ENCODE measurements at places on chromosomes 11 and 22. TPM values are rescaled to one million over a fixed set of nuclear protein-coding genes. Genes with fewer than 3 reads are reported as not detected.
A peak's percentile ranks its signal among the peaks of the same experiment; 100 is the strongest.

The RFPL2 gene
- 0.40 TPM for polyA plus RNA-seq

The SPON1 gene
- polyA plus RNA-seq: 2.9 TPM

The KRTAP5-1 gene
- polyA plus RNA-seq: not detected

The ZNF214 gene
- 2.2 TPM for polyA plus RNA-seq

The H19 gene
- polyA plus RNA-seq: 0.86 TPM

The CD3G gene
- not detected for polyA plus RNA-seq

The BBS1 gene
- polyA plus RNA-seq: 8.7 TPM

The MUC2 gene
- not detected for polyA plus RNA-seq

The DUSP8 gene
- polyA plus RNA-seq: 1.1 TPM

The EXPH5 gene
- polyA plus RNA-seq: 3.6 TPM

The LRRC32 gene
- polyA plus RNA-seq: 0.58 TPM

The TRPM5 gene
- not detected for polyA plus RNA-seq

The LIF gene
- polyA plus RNA-seq: 1.8 TPM

The AMOTL1 gene
- 4.1 TPM for polyA plus RNA-seq

DNA sequence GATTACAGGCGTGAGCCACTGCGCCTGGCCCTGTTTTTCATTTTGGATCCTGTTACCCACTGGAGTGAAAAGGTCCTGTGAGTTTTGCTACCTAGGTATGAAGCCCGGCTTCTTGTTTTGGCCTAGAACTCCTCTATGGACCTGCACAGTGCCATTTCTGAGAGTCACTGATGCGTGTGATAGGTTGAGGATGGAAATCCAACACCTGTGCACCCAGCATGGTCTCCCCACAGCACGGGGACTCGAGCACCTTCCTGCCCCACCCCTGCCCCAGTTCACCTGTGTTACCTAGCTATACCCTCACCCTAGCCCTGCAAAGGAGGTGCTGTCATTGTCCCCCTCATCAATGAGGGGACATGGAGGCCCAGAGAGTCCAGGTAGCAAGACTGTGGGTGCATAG, 5.1 kb downstream of the FBLN1 start:
- DNase-seq: no peak

DNA sequence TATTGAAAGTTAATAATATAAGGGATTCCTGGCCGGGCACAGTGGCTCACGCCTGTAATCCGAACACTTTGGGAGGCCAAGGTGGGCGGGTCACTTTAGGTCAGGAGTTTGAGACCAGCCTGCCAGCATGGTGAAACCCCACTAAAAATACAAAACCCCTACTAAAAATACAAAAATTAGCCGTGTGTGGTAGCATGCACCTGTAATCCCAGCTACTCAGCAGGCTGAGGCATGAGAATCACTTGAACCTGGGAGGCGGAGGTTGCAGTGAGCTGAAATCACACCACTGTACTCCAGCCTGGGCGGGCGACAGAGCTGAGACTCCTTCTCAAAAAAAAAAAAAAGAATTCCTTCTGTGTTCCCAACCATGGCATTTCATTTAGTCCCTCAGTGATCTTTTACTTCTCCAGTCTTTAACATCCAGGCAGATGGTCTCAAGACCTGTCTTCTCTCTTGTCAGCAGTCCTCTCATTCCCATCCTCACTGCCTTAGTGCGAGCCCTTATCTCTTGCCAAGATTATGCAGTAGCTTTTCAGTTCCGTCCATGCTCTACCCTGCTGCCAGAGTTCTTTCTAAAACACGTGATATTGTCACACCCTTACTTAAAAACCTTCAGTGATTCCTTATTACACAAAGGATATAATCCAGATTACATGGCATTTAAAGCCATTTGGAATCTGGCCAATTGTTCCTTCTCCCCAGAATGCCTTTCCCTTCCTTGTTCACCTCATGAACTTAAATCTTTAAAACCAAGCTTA, 17.9 kb downstream of the RTN3 start:
- DNase-seq: no peak

DNA sequence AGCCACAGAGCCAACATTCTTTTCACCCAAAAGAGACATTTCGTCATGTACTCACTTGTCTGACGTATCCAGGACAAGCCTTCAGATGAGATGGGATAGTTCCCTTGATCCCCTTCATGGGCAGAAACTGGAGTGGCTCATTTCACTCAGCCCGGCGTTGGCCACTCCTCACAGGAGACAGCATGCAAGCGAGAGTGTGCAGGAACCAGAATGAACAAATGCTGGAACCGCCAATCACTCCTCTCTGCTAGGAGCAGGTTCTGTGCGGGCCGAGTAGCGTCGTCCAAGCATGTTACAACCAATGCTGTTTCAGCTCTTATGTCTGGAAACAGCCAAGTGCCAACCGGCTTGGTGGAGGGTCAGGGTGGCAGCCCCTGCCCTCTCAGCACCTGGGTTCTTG, 56.7 kb upstream of the GNAZ start:
- DNase-seq: no peak

GRCh38 chr11:112718483-112718882, 242.7 kb upstream of the NCAM1 start:
- no peak for DNase-seq

DNA sequence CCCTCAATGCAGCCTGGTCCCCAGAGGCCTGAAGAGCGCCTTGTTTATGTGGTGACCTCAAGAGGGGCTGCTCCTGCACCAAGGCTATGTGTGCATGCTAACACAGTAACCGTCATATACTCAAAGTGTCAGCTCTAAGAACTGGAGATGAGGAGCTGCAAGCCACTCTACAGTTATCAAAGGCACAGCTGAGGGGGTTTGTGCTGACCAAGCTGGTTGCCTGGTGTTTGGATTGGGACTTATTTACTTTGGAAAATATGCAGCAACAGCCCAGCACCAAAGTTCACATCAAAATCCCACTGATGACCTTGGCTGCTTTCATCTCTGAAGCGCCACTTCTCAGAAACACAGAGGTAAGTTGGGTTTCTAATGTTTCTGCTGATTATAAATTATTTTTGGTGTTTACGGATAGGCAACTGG, at the start of gene SERPIND1:
TSS of gene SERPIND1 (plus strand) at position 321 of the 420 bp plus-strand sequence. CDS start 5,200 bp downstream, outside the sequence.
- no peak for DNase-seq

- no peak for DNase-seq
Observed at GRCh38 chr11:134665571-134666270, 253.7 kb upstream of the B3GAT1 start.

DNA sequence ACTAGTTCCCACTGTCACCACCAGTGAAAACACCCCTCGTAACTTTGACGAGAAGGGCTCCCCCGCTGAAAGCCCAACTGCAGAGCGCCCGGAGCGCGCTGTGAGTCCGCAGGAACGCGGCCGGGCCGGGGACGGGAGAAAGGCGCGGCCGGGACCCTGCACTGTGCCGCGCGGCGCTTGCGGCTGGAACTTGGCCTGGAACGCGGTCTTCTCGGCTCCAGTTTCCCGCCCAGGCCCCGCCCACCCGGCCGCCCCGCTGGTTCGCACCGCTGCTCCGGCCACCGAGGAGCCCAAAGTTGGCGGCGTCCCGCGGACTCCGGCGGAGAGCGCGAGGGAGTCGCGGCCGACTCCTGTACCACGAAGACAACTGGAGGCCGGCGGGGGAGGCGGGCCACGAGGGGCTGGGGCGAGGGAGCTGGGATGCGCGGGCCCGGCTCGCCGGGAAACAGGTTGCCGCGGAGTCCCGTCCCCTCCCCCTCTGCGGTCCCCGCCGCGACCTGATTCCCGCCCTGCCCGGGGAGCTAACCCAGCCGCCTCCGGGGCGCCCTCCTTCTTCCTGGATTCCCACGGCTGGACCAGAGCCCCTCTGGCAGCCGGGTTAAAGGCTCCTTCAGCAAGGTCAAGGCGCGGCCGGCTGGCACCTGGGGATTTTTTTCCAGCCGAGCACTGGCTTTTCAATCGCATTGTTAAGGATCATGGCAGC, 3.4 kb downstream of the TENM4 start:
- peak; percentile 89 for DNase-seq

DNA sequence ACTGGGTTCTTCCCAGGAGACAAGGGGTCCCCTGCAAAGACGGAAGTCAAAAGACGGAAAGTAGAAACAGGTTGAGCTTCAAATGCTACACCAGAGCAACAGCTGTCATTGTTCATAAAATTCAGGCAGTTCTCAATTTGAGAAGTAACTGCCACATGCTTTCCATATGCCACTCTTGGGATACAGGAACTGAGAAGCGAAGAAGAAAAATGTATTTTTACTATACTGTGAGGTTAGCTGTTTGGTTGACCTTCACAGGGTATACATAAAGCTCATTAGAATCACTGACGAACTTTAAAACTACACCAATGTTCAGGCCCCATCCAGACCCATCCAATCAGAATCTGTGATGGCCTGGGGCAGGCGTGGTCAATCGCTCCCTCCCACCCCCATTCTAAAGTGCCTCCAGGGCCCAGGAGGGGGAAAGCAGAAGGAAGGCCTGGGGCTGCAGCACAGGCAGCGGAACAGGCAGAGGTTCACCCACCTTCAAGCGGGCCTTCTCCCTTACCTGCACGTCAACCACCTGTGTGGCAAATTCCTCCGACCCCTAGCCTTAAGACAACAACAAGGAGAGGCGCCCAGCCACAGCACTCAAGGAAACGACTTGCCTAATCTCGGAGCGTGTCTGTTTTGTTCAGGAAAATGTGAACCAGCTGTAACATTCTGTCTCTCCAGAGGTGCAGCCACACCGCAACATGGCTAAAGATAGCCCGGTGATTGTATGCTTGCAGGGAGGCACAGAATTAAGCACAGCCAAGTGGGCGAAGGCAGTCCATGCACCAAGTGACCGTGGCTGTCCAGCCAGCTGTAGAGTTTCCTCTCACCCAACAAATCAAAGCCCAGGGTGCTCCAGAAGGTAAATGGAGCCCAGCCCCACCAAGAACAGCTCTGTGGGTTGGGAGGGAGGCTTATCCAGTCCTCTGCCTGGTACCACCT, 82.6 kb downstream of the MICAL3 start:
- no peak for DNase-seq

GRCh38 chr11:59207988-59208451, 4.7 kb downstream of the MPEG1 start:
- DNase-seq: peak; percentile 81

GRCh38 chr22:36816636-36817524, at the start of gene PVALB:
Gene PVALB, minus strand, starts transcription at chr22:36817035. Its CDS starts 30 bp downstream, at chr22:36817005.
- DNase-seq: peak; percentile 62

- DNase-seq: no peak
Observed at GRCh38 chr11:100769617-100770016, 82.5 kb downstream of the ARHGAP42 start.

GRCh38 chr11:116730241-116730561, 42.6 kb downstream of the BUD13 start:
- no peak for DNase-seq

DNA sequence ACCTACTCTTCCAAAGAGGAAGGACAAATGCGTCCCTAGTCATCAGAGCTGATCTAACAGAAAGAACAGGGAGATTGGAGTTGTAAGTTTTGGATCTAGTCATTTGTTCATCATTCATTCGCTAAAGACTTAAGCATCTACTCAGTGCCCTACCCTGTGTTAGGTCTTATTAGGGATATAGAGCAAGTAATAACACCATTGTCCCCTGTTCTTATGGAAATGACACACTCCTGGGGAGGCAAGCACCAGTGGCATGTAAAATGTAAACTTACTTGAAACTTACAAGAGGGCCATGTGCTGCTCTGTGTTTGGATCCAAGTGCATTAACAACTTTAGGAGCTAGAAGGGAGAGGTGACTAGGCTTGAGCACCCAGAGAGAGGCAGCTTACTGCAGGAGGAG, 61.9 kb downstream of the P4HA3 start:
- no peak for DNase-seq

DNA sequence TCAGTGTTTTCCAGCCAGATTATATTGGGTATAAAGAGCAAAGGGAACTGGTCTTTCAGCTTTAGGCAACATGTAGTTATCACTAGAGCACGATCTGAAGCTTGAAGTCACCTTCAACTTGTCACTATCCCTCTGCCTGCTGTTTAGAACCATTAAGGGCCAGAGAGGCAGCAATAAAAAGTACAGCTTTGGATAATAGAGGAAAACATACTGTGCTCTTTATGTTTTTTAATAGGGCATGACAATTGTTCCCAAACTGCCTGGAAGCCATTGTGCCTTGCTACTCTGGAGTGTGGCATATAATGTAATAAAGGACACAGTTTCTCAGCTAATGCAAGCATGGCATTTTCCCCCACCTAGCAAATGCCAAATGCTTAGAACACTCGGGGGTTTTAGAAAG, 1912.0 kb upstream of the RAG2 start:
- no peak for DNase-seq

- DNase-seq: no peak
Observed at GRCh38 chr22:47281126-47282106, 519.0 kb downstream of the TBC1D22A start.

- no peak for DNase-seq
Observed at GRCh38 chr11:46900091-46900746, 18.1 kb downstream of the LRP4 start.

DNA sequence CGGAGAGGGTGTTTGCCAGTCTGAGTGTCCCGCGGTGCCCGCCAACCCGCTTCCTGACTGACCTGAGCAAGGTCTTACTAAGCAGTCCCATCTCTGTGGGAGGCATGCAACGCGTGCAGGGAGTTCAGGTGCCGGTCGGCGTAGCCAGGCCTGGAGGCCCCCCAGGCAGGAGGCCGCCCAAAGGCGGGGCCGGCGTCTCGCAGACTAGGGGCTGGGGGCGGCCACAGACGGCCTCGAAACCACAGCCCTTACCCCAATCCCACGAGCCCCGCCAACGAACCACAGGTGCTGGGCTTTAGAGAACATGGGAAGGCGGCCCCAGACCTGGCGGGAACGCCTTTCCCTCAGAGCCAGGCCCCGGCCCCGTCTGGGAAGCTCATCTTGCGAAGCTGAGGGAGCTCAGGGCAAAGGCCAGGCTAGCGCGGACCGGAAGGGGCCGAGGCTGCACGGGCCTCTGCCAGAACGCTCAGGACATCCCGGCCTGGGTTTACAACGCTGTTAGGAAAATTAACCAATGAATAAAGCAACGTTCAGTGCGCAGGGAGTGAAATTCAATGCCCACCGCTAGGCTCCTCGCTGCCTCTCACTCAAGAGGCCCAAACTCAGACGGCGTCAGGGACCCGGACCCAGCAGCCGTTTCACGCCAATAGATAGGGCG, 2.1 kb upstream of the MTFP1 start:
- DNase-seq: peak; percentile 87

GRCh38 chr11:128447233-128447632, 140.1 kb downstream of the ETS1 start:
- no peak for DNase-seq

- DNase-seq: no peak
Observed at GRCh38 chr11:103892603-103893002, 143.8 kb upstream of the DDI1 start.

DNA sequence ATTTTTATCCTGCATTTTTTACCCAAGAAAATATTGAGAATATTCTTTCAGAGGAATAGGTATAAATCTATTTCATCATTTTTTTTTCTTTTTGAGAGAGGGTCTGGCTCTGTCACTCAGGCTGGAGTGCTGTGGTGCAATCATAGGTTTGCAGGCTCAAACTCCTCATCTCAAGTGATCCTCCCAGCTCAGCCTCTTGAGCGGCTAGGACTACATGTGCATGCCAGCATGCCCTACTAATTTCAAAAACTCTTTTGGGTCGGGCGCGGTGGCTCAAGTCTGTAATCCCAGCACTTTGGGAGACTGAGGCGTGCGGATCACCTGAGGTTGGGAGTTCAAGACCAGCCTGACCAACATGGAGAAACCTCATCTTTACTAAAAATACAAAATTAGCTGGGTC, 20.3 kb upstream of the PTPRJ start:
- DNase-seq: no peak

DNA sequence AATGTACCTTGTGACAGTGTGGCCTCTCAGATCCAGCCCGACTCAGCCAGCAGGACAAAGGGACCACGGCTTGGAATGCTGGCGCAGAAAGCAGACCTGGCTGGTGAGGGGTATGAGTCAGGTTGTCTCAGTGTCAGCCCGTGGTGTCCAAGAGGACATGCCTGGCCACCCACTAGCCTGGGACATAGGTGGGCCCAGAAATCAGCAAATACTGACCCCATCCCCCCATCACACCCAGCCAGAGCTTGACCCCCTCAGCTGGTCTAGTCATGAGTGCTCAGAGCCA, 4.5 kb downstream of the BANF1 start:
- no peak for DNase-seq
